ENCODE measurements at places on chromosomes 1 and 21.

DNA sequence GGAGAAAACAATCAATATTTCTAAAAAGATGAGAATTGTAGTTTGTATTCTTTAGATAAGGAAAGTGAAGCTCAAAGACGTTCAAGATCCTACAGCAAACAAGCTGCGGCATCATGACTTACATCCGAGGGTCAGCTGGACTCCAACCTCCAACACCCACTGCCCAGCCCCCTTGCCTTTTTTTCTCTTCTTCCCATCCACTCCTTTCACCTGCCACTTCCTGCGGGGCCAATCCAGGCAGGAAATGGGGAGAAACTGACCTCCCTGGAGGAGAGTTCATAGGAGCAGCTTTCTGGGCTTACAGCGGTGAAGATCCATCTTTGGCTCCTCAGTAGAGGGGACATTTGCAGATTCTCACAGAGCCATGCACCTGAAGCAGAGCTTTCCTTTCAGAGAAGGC is 361.5 kb downstream of the PTPRU start:
- no peak overlapping the region for H3K27ac ChIP-seq
- no peaks in the 10 kb centered on the region for H3K4me1 ChIP-seq
- H3K27me3 ChIP-seq, result peaks cover 46% of the 10 kb centered on the region

DNA sequence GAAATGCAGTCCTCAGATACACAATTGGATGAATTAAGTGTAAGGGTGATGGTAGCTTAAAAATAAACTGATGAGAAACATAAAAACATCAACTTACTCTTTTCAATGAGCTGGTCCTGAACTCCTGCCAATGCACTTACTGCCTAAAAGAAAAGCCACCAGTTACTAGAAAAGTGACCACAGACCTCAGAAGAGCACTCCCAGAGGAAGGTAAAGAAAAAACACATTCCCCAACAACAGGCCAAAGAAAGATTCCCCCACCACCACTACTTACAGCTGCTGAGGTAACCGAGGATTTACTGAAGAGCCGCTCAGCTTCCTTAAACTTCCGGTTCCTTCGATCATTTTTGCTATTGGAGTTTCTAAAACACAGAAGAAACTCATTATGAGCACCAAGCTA is 5.4 kb downstream of the MEAF6 start:
- no peak overlapping the region for H3K27ac ChIP-seq
- no peak for DNase-seq
- peaks cover 67% of the 10 kb centered on the region for H3K36me3 ChIP-seq
- no peak overlapping the region for H3K4me3 ChIP-seq
- H3K27me3 ChIP-seq, result no peaks in the 10 kb centered on the region
- H3K4me1 ChIP-seq, result peaks cover 49% of the 10 kb centered on the region

DNA sequence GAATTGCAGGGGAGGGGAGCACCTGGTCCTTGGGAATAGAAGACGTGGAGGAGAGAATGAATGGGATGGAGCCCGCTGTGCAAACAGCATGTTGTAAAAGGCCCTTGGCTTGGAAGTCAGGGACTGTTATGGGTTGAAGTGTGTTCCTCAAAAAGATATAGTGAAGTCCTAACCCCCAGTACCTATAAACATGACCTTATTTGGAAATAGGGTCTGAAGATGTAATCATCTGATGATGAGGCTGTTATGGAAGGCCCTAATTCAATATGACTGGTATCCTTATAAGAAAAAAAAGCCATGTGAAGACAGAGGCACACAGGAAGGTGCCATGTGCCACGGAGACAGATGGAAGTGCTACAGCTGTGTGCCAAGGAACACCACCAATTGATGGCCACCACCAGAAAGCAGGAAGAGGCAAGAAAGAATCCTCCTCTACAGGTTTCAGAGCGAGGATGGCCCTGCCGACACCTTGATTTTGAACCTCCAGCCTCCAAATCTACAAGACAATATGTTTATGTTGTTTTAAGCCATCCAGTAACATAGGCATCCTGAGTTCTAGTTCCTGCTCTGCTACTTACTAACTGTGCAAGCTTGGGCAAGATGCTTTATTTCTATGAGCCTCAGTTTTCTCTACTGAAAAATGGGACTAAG is 51.2 kb downstream of the LRRN2 start:
- H3K27me3 ChIP-seq, result peaks cover 40% of the 10 kb centered on the region
- no peak overlapping the region for H3K27ac ChIP-seq
- DNase-seq, result no peak
- H3K4me1 ChIP-seq, result no peaks in the 10 kb centered on the region
- H3K4me3 ChIP-seq, result no peak overlapping the region

GRCh38 chr1:216178281-216178680 is 245.0 kb downstream of the USH2A start:
- H3K27me3 ChIP-seq, result no peaks in the 10 kb centered on the region
- no peaks in the 10 kb centered on the region for H3K36me3 ChIP-seq
- no peak overlapping the region for H3K27ac ChIP-seq
- no peaks in the 10 kb centered on the region for H3K4me1 ChIP-seq
- no peak for DNase-seq

GRCh38 chr1:191690931-191691330 is 467.3 kb upstream of the RGS18 start:
- H3K27me3 ChIP-seq, result no peaks in the 10 kb centered on the region
- no peaks in the 10 kb centered on the region for H3K4me1 ChIP-seq
- H3K4me3 ChIP-seq, result no peak overlapping the region

DNA sequence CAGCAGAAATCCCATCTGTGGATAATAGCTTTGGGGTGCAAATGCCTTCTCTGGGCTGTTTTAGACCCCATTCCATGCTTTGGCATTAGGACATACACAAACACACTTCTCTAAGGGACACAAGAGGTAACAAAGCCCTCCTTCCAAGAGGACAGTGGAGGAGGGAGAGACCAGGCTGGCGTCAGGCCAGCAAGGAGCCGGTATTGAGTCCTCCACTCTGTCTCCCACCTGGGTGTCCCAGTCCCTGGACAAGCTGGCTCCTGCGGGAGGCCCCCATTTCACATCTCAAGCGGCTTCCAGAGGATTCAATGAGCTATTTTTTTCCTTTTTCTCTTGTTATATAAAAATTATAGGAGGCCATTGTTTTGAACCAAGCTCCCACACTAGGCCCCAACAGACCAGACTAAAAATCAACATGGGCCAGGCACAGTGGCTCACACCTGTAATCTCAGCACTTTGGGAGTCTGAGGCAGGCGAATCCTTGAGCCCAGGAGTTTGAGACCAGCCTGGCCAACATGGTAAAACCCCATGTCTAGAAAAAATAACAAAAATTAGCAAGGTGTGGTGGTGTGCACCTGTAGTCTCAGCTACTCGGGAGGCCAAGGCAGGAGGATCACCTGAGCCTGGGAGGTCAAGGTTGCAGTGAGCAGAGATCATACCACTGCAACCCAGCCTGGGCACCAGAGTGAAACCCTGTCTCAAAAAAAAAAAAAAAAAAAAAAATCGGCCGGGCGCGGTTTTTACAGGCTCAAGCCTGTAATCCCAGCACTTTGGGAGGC is 142.9 kb downstream of the TOMM20 start:
- H3K27ac ChIP-seq, result no peak overlapping the region
- H3K27me3 ChIP-seq, result no peaks in the 10 kb centered on the region
- no peaks in the 10 kb centered on the region for H3K36me3 ChIP-seq
- DNase-seq, result no peak

DNA sequence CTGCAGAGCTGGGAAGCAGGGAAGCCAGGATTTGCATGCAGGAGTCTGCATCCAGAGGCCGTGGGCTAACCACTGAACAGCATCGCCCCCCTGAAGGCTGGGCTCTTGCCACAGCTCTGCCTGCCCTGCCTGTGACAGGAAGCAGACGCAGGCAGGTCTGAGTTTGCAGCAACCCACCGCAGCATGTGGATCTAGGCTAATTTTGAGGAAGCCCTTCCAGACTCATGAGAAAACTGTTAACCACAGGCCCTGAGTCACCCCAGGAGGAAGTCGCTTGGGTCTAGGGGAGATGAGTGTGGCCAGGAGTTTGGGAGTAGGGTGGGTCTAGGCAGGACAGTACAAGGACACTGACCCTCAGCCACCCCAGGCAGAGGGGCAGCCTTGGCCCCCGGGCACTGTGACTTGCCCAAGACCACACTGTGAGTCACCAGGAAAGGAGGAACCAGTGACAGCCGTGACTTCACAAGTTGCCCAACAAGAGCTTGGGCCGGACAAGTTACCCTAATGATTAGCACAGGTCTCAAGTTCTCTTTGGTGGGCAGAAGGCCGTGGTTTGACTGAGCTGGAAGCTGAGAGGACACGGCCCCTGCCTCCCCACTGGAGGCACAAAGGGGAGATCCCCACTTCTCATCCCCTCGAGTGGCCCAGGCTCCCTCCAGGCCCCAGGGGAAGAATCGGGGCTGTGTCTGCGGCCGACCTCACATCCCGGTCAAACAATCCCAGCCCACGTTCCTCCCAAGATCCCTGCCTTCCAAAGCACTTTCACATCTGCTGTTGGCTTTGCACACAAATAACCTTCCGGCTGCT is 826 bp downstream of the LAPTM5 start:
- no peaks in the 10 kb centered on the region for H3K27me3 ChIP-seq
- peak overlapping the region; percentile 92 for H3K4me3 ChIP-seq
- peak; percentile 50 for DNase-seq
- peaks cover 90% of the 10 kb centered on the region for H3K4me1 ChIP-seq

GRCh38 chr1:1437033-1437903 is 1.8 kb downstream of the VWA1 start:
- H3K4me1 ChIP-seq, result no peaks in the 10 kb centered on the region
- DNase-seq, result no peak
- H3K36me3 ChIP-seq, result no peaks in the 10 kb centered on the region
- H3K4me3 ChIP-seq, result no peak overlapping the region
- no peak overlapping the region for H3K27ac ChIP-seq

- H3K4me3 ChIP-seq, result no peak overlapping the region
- peaks cover 23% of the 10 kb centered on the region for H3K36me3 ChIP-seq
- DNase-seq, result no peak
- no peaks in the 10 kb centered on the region for H3K27me3 ChIP-seq
- H3K4me1 ChIP-seq, result peaks cover 46% of the 10 kb centered on the region
- no peak overlapping the region for H3K27ac ChIP-seq
Measured at GRCh38 chr1:225845571-225846259, 35.8 kb downstream of the EPHX1 start.

GRCh38 chr1:209685821-209686220 is 10.6 kb downstream of the G0S2 start:
- peak overlapping the region; percentile 28 for H3K4me3 ChIP-seq
- no peak overlapping the region for H3K27ac ChIP-seq
- H3K4me1 ChIP-seq, result peaks cover 17% of the 10 kb centered on the region
- H3K27me3 ChIP-seq, result peaks cover 10% of the 10 kb centered on the region

DNA sequence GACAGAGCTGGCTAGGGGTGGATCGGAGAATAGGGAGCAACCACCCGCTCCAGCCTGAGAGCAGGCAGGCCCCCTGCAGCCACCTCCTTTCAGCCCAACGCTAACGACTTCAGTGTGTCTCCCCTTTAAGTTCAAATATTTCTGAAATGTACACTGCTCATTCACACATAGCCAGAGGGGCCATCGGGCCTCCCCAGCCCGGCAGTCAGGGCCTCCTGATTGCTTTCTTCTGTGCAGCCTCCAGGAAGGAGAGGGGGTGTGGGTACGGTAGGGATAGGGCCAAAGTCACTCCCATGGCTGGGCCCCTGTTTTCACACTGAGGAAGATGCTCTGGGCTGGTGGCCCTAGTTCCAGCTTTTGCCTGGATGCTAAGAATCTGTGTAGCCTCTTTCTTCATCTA is 64.8 kb downstream of the EPHB2 start:
- DNase-seq, result no peak
- no peaks in the 10 kb centered on the region for H3K4me1 ChIP-seq
- H3K27me3 ChIP-seq, result peaks cover 17% of the 10 kb centered on the region
- H3K36me3 ChIP-seq, result no peaks in the 10 kb centered on the region

DNA sequence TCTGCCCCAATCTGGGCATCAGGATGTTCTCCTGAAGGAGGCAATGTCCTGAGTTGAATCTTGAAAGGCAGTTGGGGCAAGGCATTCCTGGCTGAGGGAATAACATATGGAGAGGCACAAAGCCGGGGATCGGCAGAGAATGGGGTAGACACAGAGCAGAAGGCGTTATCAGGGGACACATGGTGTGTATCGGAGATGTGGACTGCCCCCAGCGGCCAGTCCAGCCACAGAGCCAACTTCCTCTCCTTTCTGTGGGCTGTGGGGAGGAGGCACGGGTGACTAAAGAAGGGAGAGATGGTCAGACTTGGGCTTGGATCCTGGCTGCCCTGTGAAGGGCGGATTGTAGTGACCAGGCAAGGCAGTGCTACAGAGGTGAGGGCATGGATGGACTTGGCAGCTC is 32.1 kb downstream of the FOXD2 start:
- H3K27me3 ChIP-seq, result peaks cover 10% of the 10 kb centered on the region
- no peak overlapping the region for H3K27ac ChIP-seq
- no peaks in the 10 kb centered on the region for H3K36me3 ChIP-seq
- DNase-seq, result no peak
- no peak overlapping the region for H3K4me3 ChIP-seq

DNA sequence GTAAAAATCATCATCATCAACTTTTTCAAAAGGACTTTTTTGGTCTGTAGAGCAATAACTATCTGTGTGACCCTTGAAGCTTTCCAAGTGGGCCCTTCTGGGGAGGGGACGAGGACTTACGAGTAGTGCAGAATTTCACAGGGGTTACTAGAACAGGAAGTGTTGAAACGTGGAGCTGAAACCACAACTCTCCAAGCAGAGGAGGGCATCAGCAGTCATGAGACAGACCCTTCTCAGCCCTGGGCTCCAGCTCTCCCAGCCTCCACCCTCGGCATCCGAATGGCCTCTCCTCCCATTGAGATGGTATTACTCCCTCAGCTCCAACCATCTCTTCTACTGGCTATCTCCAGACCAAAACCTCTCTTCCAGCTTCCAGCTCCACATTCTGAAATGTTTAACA is 3.6 kb downstream of the FAM89A start:
- H3K4me3 ChIP-seq, result no peak overlapping the region
- peaks cover 15% of the 10 kb centered on the region for H3K4me1 ChIP-seq
- H3K27ac ChIP-seq, result no peak overlapping the region
- H3K36me3 ChIP-seq, result no peaks in the 10 kb centered on the region
- no peak for DNase-seq

GRCh38 chr1:87457408-87457807 is 128.7 kb downstream of the LMO4 start:
- DNase-seq, result no peak
- H3K27me3 ChIP-seq, result peaks cover 44% of the 10 kb centered on the region
- H3K4me1 ChIP-seq, result no peaks in the 10 kb centered on the region
- H3K4me3 ChIP-seq, result no peak overlapping the region

- no peak overlapping the region for H3K27ac ChIP-seq
- no peak for DNase-seq
- H3K27me3 ChIP-seq, result no peaks in the 10 kb centered on the region
- H3K36me3 ChIP-seq, result peaks cover 54% of the 10 kb centered on the region
Measured at GRCh38 chr1:230661976-230662375, 19.7 kb downstream of the COG2 start.

DNA sequence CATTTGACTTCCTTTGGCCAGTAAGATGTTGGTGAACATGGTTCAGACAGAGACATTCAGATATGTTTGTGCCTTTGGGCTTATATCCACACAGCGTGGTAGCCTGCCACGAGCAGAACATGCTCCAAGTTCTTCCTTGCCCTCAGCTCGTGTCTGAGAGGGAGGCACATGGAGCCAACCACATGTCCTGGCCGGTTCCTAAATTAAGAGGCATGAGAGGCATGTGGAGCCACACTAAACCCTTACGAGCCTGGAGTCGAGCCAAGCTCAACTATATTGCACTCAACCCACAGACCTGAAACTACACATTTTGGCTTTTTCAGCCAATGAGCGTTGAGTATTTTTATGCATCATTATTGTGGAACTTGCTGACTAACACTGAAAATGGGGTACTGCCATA is 133.7 kb upstream of the KCNK1 start:
- H3K27ac ChIP-seq, result no peak overlapping the region
- no peaks in the 10 kb centered on the region for H3K36me3 ChIP-seq
- peaks cover 69% of the 10 kb centered on the region for H3K27me3 ChIP-seq
- DNase-seq, result no peak
- no peak overlapping the region for H3K4me3 ChIP-seq
- H3K4me1 ChIP-seq, result no peaks in the 10 kb centered on the region

- H3K36me3 ChIP-seq, result no peaks in the 10 kb centered on the region
- no peaks in the 10 kb centered on the region for H3K4me1 ChIP-seq
- no peak for DNase-seq
Measured at GRCh38 chr1:159653201-159653600, 61.2 kb downstream of the CRP start.
